Cerebellar nuclear complex (tissue), 1 donor: ENCODE measurements at places on chromosomes 16 and 17.

DNA sequence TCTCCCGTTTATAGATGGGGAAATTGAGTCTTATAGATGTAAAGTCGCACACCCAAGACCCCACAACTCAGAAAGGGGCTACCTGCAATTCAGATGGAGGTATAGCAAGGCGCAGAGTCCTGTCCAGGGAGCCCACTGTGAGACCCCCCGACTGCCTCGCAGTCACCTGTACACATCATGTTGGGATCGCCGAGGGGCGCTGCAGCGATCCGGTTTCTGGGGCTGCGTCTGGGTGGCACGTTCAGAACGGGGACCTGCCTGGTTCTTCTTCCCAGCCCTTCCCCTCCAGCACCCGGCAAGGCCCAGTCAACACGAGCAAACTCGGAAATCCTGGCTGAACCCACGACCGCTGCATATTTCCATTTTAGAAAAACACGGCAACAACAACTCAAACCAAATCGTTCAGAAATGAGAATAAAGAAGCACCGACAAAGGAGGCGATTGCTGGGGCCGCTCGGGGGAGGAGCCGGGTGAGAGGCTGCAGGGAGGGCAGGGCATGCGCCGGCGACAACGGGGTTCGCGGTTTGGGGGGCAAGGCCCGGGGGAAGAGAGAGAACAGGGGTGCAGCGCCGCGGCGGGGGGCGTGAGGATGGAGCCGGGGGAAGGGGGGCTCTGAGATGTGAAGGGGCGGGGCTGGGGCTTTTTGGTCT is 643 bp downstream of the HSDL1 start:
- no peak for DNase-seq

DNA sequence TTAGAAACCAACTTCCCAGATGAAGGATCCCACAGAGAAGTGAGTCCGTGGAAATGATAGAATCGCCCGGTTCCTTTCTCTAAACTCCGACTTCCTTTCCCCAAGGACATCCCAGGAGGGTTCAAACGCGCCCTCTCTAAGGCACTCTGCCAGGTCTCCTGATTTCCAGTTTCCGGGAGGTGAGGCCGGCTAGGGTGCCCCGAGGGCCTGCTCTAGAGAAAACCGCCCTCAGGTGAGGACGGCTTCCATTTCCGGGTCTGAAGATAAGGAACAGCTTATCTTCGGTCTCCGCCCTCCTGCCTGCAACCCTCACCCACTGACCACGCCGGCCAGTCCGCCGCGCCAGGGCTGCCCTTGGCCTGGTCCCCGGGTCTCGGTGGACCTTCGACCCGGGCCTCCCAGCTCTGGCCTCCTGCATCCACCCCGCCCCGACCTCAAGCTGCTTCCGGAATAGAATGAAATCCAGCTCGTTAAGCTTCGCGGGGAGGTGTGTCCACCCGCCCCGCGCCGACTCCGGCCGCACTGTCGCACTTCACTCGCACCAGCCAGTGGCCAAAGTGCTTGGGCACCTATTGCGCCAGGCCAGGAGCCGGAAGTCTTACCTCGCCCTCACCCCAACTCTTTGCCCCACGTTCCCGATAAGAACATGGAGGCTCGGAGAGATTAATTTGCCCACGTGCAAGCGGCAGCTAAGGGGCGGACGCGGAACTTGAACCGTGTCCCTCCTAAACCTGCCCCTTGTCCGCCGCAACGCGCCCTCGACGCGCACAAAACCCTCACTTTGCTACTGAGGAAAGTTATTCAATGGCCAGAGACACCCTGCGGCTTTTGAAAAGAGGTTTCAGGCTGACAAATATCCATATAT is 836 bp upstream of the MMP15 start:
- DNase-seq = no peak

- no peak for DNase-seq
Measured at GRCh38 chr16:84982434-84982833, 28.9 kb downstream of the ZDHHC7 start.

- no peak for DNase-seq
Measured at GRCh38 chr16:4603624-4604170, 11.0 kb downstream of the UBALD1 start.

DNA sequence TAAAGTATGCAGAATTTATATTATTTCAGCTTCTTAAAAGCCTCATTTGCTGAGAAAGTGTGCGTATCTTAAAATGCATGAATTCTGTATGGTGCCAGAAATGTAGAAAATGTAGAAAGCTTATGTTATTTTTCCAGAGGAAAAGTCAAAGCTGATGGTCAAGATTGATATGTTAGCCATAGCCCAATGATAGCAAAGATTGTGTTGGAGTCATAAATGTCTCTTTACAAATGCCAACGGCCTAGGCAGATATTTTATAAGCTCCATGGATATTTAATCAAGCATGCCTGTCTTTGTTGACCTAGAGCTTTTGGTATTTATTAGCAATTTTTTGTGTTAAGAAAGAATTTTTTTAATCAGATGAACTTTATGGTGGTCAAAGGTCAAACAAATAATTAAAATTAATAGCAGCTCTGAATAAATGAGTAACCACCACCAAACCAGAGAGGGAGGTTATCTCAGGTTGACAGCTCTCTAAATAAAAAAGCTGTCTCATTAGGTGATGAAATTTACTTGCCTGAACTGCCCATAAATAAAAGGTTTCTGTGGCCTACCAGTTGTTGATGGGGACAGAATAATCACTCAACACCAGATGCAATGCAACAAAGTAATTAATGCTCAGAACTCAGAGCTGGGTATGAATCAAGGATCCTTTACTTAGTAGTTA is 28.5 kb downstream of the CLEC3A start:
- no peak for DNase-seq
